GM13977 (cell line): ENCODE measurements at places on chromosomes 12 and 14.

DNA sequence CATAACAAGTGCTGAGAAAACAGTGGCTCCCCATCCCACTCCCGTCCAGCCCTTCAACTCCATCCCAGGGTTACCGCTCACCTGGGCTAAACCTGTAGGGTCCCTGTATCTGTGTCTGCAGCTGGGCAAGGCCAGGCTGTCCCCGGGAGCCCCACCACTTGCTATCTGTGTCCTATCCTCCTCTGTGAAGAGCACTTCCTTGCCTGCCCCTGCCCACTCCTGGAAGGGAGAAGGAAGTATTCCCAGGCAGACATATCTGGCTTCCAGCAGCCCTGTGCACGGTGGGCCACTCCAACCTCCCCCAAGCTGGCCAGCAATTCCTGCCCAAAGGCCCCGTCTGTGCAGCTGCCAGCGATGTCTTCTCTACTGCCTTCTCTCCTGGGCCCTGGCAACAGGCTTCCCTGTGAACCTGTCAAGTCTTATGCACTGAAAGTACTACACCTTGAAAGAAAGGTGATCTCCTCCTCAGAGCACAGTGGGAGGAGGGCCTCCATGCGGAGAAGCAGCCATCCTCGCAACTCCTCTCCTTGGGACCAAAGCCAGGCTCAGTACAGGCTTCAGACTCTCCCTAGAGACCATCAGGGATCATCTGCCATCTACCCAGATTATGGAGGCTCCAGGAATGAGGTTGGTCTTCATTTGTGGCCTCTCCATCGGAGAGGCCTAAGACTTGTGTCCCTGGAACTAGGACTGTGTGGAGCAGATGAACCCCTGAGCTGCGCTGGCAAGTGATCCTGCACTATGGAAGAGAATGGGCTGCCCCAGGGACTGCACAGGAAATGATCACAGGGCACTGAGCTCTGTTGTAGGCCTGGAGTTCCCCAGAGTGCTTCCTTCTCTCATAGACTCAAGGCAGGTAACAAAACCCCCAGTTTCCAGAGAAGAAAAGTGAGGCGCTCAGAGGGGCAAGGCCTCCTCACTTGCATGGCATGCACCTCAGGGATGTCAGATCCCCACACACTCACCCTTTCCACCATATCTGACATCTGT is 663.6 kb downstream of the BCL11B start:
- DNase-seq = no peak

GRCh38 chr12:120324841-120325417 is 2.6 kb downstream of the PLA2G1B start:
- no peak for DNase-seq

DNA sequence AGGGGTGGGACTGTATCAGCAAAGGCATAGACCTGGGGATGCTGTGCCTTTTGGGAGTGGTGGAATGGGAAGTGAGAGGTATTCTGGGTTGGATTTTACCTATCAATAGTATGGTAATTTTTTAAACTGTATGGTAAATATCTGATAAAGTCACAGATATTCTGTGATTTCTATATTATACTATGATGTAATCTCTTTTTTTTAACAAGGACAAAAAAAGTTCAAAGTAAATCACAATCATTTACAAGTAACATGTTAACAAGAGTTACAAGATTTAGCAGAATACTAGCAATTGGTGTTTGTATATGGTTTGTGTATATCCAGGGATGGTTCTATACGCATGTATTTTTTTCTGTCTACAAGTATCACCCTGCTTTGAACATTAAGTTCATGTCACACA is 56.0 kb downstream of the BMAL2 start:
- no peak for DNase-seq

GRCh38 chr12:93841671-93842070 is 164.5 kb downstream of the CRADD start:
- DNase-seq = no peak

- DNase-seq = no peak
These were observed 85.8 kb downstream of the TNFAIP2 start for GRCh38 chr14:103209054-103209453.

GRCh38 chr12:24821691-24822090 is 127.2 kb downstream of the BCAT1 start:
- no peak for DNase-seq

GRCh38 chr12:27896419-27896990 is 76.0 kb downstream of the PTHLH start:
- DNase-seq = no peak

GRCh38 chr12:46509135-46509534 is 136.6 kb upstream of the SLC38A2 start:
- no peak for DNase-seq

- no peak for DNase-seq
These were observed 54.1 kb downstream of the PITPNM2 start for GRCh38 chr12:123096741-123097140.

DNA sequence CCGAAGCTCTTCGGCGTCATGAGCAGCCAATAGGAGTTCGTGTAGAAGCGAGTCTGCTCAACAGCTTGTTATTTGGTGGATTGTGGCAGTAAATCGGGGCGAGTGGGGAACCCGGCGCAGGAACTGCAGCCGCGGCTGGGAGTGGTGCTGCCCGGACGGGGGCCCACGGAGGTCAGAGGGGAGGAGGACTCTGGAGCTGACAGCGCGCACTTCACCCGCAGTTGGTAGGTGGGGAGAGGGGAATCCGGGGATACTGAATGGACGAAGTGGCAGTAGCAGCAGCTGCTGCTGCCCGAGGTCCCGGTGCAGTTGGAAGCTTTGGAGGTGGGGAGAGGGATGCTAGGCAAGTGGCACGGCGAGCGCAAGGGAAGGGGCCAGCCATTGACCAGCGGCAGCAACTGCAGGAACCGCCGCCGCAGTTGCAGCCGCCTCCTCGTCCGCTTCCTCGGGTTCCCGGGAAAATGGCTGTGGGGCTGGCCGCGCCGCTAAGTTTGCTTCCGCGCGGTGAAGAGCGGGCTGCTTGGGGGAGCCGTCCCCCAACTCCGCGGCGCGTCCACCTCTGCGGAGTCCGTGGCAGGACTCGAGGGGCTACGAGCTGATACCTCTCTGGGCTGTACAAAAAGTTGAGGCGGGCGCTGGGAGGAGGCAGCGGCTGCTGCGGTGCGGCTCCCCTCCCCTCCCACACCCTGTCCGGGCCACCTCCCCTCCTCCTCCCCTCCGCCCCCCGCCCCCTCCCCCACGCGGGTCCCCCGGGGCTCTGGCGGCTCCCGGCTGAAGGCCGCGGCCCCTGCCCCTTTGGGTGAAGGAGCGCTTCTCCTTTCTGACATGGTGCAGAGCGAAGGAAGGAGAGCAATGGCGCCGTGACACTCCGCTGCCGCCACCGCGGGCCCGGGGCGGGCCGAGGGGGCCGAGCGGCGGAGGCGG is at the start of gene ARID4A:
ARID4A (plus strand) TSS at position 79 of the 924 bp plus-strand sequence. CDS start 1,300 bp downstream, outside the sequence.
- peak; percentile 64 for DNase-seq

DNA sequence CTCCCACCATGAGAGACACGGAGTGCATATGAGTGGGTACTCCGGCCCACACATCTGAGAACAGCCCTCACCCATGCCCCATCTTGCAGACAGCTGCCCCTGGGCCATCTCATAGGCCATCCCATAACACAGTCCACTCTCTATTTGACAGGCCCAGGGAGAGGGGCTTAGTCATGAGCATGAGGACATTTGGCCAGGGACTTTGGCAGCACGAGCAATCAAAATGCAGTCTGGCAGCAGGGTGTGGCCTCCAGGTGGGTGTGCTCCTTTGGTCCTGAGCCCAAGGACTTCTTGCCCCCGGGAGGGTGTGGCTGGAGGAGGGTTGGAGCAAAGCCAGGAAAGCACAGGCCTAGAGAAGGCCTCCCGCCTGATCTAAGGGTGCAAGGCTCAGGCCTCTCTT is 25.6 kb downstream of the EMP1 start:
- DNase-seq = no peak

DNA sequence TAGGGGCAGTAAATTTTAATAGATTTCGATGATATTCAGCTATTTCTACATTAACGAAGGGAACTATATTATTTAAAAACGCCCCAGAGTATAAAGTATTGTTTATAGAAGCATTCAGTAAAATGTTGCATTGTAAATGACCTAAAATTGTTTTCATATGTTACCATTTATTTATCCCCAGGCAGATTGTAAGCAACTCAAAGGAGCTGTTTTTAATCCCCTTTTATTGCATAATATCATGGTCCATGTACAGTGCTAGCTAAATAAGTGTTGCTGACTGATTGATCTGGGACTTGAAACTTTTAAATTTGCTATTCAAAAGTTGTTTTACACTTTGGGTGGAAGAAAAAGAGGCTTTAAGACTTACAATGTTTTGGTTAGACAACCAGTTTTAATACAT is 199.0 kb upstream of the SLC38A2 start:
- no peak for DNase-seq
